ENCODE measurements at places on chromosomes 16 and 17.

DNA sequence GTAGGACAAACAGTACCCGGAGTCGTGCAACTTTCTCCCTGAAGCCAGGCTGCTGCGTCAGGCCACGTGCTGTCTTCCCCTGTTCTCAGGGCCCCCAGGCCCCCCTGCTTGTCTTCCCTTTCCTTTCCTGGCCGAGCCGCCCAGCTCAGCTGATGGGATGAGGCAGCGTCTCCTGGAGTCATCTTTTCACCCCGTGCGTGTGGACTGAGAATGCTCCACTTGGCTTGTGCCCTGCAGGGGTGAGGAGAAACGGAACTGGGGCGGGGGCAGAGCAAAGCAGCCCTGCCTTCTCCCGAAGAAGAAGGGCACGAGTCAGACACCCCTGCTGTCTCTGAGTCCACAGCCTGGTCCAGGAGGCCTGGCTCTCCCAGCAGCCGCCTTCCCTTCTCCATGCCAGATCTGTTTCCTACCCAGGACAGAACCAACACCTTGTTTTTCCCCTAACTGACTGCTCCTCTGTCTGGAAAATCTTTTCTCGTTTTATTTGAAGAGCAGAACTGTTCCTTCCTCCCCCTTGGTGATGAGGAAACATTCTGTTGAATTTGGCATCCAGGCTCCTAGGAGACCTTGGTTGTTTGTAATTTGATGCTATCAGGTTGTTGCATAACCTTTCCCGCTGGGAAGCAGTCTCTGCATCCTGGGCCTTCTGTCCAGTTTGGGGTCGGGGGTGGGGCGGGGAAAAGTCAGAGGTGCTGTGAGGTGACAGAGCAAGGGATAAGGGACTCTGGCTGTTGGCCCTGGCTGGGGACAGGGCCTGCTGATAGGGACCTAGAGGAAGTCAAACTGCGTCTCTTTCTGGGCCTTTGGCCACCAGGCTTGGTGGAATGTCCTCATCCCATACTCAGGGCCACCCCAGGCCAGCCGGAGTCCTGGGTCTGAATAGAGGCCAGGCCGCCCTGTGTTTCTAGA, 78.8 kb downstream of the WIPI1 start:
- DNase-seq, result no peak

DNA sequence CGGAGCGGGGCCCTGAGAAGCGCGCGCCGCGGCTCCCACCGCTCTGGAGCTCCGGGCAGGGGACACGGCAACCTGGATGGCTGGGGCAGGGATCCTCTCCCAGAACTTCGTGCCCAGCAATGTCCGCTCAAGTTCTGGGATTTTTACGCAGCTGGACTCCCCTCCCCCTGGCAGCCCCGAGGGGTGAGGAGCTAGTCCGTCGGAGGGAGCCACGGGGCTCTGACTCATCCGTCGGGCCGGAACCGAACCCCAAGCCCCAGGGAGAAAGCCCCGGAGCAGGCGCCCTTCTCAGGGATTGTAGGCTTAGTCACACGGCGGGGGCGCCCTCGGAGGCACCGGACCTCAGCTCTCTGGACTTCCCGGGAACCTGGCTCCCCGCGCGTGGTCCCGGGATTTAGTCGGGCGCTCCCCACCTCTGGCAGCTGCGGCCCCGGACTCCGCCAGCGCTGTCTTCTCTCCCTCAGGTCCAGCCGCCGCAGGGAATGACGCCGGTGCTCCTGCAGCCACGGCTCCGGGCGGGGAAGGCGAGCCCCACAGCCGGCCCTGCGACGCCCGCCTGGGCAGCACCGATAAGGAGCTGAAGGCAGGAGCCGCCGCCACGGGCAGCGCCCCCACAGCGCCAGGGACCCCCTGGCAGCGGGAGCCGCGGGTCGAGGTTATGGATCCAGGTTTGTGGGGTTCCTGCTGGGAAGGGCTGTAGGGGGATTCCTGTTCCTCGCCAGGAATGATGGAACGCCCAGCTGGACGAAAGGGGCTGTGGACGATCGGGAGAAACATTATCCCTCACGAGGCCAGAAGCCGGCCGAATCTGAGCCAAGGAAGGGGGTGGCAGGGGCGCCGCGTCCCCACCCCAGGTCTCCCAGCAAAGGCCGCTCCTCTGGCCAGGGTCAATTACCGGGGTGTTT, 830 bp downstream of the SPHK1 start:
- no peak for DNase-seq

DNA sequence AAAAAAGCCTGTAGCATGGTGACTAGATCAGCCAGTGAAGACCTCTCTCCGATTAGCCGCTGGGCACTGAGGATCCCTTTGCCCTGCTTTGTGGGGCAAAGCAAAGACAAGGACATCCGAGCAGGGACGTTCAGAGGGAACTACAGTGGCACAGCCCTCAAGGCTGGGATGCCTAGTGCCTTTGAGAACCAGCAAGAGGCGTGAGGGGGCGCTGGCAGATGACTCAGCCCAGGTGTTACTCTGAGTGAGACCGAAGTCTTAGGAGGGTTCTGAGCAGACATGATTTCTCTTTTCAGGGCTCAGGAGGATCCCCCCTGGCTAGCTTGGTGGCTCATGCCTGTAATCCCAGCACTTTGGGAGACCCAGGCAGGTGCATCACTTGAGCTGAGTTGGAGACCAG, 178.6 kb downstream of the CPPED1 start:
- DNase-seq, result peak; percentile 10

GRCh38 chr17:47304186-47304585, 19.6 kb upstream of the EFCAB13 start:
- DNase-seq, result no peak

GRCh38 chr17:80453998-80454556, 22.3 kb downstream of the NPTX1 start:
- no peak for DNase-seq

DNA sequence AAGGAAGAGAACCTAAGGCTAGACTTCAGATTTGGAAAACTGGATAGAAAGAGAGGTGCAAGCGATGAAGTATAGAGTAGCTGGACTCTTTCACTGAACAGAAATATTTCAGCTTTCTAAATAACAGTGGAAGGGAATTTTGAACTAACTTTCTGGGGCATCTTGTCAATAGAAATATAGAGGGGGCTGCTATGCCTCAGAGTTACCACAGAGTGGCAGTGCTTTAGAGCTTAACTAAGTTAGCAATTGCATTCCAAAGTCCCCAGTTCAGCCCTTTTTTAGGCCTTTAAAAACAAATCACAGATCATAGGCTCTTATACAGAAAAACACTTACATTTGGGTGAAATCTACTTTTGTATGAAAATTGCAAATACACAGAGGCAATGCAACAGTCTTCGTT, 154.2 kb upstream of the CDH8 start:
- no peak for DNase-seq

DNA sequence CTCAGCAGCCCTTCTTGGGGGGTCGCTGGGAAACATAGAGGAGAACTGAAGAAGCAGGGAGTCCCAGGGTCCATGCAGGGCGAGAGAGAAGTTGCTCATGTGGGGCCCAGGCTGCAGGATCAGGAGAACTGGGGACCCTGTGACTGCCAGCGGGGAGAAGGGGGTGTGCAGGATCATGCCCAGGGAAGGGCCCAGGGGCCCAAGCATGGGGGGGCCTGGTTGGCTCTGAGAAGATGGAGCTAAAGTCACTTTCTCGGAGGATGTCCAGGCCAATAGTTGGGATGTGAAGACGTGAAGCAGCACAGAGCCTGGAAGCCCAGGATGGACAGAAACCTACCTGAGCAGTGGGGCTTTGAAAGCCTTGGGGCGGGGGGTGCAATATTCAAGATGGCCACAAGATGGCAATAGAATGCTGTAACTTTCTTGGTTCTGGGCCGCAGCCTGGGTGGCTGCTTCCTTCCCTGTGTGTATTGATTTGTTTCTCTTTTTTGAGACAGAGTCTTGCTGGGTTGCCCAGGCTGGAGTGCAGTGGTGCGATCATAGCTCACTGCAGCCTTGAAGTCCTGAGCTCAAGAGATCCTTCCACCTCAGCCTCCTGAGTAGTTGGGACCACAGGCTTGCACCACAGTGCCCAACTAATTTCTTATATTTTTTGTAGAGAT, 3.4 kb downstream of the STH start:
- peak; percentile 46 for DNase-seq

DNA sequence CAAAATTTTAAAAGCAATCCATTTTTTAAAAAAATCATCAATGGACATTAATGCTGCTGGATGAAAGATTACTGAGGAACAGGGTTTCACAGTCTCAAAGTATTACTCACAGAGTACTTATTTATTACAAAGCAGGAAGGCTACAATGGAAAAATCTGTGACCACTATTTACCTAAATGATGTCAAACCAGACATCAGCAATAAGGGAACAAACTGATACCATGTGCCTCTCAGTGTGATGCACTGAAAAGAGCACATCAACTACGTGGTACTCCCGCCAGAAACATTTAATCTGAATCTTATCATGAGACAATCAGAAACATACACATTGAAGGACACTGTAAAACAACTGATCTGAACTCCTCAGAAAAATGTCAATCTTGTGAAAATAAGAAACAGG, 124.2 kb downstream of the PARN start:
- no peak for DNase-seq

DNA sequence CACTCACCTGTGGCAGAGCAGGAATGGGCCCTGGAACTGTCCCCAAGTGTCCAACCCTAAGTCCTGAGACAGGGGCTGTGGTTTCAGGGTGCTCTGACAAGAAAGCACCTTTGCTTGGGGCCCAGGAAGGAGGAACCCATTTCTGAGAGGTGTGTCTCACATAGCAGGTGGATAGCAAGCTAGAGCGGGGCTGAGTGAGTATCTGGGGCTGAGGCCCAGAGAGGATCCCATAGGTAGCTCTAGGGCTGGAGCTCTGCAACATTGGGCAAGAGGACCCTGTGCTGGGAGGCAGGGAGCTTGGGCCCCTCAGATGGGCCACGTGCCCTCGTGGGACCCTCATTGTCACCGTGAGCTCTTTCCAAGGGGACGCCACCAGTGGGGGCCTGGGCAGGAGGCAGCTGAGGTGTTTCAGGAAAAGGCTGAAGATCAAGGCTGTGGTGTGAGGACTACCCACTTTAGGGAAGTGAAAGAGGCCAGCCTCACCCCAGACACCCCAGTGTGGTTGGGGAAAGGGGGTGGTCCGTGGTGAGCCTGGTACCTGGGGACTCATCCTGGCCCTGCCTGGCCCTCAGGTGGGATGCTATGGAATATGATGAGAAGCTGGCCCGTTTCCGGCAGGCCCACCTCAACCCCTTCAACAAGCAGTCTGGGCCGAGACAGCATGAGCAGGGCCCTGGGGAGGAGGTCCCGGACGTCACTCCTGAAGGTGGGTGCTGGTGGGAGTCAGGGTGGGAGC, 5.3 kb downstream of the DEF8 start:
- no peak for DNase-seq

DNA sequence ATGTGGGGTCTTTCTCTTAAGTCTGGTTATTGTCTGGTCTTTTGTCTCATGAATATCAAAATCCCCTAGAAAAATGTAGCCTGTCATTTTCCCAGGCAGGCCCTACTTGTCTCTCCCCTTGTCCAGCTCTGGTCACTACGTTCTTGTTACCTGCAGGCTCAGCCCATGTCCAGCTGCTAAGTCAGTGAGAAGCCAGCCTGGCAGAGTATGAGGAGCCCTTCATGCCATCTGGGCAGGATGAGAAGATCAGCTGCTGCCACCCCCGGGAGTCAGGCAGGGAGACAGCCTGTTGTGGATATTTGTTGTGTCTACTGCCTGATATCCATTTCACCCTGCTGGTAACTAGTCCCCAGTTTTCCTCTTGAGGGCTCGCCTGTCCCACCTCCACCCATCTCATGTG, 88.9 kb downstream of the ASIC2 start:
- no peak for DNase-seq

DNA sequence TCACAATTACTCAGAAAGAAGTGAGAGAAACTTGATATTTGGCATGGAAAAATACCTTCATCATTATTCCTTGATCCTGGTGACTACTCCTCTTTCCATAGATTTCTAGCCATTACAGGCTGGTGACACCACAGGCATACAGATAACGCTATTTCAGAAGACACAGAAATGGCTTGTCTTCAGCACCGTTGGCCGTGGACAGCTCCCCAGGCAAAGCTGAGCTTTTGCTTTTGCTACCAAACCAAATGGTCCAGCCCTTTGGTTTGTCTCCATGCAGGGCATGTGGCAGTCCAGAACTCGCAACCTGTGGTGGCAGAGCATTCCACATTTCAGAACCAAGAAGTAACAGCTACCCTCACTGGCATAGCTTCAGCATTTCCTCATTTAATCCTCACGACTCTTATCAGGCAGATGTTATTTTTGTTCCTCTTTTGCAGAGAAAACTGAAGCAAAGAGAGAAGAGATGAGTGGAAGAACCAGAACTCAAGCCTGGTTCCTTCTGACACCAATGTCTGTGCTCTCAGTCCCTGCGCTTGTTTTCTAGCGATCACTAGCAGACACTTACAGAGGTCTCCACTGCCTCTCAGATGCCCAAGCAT, 55.5 kb downstream of the HS3ST4 start:
- DNase-seq, result no peak

DNA sequence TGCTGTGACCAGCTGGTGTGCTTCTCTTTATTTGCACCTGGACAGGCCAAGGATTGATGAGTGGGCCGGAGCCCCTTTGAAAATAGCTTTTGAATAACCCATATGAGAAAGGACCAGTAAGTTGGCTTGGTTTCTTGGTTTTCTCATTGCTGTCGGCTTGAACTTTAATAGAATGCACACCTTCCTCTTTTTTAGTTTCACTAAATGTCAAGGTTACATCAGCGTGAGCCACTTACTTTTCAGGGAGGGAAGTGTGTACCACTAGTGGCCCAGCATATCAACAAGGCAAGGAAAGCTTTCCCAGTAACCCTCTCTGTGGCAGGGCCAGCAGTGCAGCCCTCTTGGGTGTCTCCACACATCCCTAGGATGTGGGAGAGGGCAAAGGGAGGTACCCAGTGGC, 433.3 kb downstream of the CA10 start:
- no peak for DNase-seq

DNA sequence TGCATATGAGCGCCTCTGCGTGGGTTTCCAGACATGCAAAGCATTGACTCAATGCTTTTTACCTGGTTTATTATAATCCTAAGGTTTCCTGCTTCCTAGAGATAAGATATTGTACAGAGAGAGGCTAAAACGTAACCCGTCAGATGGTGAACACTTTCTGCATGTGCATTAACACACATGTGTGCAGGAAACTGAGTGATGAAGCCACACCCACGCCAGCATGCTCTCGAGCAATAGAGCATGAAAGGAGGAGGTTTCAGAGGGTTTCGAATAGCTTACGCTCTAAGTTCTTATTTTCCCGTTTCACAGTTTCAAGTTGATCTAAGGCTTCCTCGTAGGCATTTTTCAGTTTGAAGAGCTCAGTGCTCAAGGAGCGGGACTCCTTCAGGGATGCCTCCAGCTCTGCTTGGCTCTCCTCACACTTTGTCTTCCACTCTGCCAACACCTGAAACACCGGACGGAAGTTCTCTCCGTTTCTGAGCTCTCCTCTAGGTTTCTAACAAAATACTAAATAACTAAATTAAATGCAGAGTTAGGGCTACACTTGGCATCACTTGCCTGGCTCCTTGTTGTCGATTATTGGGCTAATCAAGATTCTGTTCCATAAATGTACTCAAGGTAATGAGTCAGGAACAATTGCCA, 23.2 kb downstream of the MYH3 start:
- no peak for DNase-seq

- no peak for DNase-seq
Observed at GRCh38 chr17:20986767-20987510, 55.9 kb downstream of the USP22 start.

- no peak for DNase-seq
Observed at GRCh38 chr16:24045641-24046040, 209.9 kb downstream of the PRKCB start.

- DNase-seq, result no peak
Observed at GRCh38 chr17:75530837-75531720, 5.6 kb downstream of the LLGL2 start.
